Psoas muscle (tissue), 8 donors: ENCODE measurements at places on chromosomes 12 and 14.

DNA sequence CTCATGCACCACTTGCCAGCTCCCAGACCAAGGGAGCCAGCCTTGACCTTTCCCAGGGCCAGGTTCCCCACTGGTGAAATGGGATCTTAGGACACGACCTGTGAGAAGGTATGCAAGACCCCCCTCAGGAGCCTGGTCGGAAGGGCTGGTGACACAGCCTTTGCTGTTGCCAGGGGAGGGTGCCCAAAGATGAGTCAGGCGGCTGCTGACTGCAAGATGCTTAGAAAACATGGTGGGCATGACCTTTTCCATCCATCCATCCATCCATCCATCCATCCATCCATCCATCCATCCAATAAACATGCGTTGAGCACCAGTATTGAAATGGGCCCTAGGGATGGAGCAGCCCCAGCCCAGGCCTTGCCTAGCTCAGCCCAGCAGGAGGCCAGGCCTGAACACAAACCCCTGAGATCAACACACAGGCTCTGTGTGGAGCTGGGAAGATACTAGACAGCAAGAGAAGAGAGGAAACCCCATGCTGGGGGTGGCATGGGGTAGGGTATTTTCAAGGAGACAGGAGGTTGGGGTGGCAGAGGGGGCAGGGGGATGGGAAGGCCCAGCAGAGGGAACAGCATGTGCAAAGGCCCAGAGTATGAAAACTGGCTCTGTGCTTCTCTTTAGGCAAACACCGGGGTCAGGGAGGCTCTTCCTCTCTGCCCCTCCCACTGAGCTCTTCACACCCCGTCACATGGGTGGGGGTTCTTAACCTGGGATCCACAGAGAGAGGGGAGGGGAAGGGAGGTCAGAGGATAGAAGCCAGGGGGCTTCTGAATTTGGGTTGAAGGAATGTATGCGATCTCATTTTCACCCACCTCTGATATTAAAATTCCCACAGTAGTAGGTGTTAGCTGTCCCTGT is 26.2 kb upstream of the YY1 start:
- no peak for DNase-seq

DNA sequence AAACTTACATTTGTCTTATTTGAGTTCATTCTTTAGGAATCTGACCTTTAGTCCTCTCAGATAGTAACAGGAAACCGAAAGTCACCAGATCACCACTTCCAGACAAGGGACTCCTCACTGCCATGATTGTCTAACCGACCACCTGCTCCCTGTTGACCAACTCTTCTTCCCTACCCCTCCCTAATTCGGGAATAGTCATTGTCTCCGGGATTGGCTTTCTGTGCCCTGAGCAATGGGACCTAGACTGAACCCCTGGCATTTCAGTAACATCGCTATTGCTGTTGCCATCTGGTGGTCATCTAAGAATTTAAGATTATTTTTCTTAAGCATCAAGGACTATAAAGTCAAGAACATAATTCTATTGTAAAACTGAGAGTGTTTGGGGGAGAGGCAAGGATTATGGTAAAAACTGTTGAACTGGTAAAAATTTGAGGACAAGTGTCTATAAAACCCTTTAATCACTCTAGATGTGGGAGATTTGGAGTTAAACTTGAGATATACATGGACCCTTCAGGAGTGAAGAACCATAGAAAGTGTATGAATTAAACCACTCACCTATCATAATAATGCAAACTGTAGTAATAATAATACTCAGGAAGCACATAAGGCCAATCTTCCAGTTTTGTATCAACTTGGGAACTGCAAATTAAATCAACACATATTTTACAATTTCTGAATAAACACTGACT is 6.3 kb downstream of the CLEC2A start:
- DNase-seq: no peak

- no peak for DNase-seq
These were observed 51.5 kb upstream of the FOXN3 start for GRCh38 chr14:89468566-89468965.

DNA sequence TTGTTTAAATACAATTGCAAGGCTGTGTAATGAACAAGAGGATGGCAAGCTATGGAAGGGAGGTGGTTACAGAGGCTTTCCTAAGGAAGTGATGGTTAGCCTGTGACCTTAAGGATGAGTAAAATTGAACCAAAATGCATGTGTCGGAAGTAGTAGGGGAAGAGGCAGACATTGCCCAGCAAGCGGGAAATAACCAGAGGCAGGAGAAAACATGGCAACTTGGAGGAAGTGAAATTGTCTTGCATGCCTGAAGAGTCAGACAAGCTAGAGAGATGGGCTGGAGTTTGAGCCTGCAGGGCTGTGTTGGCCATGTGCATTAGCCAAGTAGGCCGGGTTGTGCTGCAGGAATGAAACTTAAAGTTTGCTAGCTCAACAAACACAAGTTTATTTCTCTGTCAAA is 96.2 kb downstream of the BTG1 start:
- no peak for DNase-seq

GRCh38 chr14:104011824-104012517 is 69.6 kb upstream of the RD3L start:
- DNase-seq: no peak
